ENCODE measurements at places on chromosomes 7 and 10.

- H3K36me3 ChIP-seq: no peaks in the 10 kb centered on the region
- H3K4me3 ChIP-seq: no peak overlapping the region
- H3K4me1 ChIP-seq: no peaks in the 10 kb centered on the region
- no peaks in the 10 kb centered on the region for H3K27me3 ChIP-seq
Observed at GRCh38 chr7:129282865-129283264, 58.0 kb downstream of the AHCYL2 start.

DNA sequence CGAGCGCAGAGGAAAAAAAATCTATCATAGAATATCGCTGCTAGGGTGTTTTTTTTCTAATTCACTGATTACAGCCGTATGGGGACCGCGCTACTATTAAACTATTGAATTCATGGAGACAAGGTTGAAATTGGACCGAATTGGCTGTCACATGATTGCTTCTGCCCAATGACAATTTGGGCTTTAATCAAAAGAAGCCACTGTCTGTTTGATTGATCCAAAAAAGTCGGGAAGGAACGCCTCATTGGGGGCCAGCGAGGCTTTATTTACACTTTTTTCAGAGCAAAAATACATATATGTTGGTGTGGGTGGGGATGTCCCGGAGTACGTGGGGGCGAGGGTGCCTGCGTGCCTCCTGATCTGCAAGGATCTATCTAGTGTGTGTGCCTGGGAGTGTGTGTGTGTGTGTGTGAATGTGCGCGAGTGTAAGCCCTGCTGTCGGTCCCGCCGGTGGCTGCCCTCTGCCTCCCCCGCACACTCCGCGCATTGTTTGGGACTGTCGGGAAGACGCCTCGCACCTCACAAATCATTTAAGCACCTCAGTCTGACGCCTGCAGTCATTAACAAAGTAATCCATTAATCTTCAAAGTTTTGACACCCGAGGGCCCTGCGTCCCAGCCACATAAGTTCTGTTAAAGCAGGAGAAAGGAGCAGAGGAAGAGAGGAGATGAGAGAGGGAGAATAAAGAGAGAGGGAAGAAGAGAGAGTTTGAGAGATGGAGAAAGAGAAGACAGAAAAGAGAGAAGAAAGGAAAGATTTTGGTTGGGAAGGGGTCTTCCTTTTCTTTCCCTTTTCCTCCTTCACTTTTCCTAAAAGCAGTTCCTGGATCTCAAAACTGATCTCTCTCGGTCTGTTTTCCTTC is at the start of gene HOXA2:
Gene HOXA2, minus strand, starts transcription at position 103 of the 862 bp plus-strand sequence. CDS start 183 bp downstream, outside the sequence.
- peaks cover 21% of the 10 kb centered on the region for H3K4me1 ChIP-seq
- H3K4me3 ChIP-seq: no peak within 1 kb of the TSS
- no peaks in the 10 kb centered on the region for H3K27me3 ChIP-seq
- peak; percentile 81 for DNase-seq
- H3K36me3 ChIP-seq: peaks cover 27% of the 10 kb centered on the region

DNA sequence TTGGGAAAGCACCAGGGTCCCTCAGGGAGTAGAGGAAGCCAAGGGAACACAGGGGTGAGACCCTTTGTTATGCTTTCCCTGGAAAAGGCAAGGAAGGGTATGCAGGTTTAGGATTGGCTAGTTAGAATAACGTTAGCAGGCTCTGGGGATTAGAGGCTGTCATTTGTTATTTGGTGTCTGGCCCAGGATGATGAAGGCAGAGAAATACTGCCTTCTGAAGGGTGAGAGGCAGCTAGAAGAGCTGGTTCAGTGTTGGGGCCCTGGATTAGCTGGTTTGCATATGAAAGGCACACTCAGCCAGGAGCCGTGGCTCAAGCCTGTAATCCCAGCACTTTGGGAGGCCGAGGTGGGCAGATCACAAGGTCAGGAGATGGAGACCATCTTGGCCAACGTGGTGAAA is 3.0 kb upstream of the PILRA start:
- H3K4me1 ChIP-seq: no peaks in the 10 kb centered on the region
- no peak overlapping the region for H3K4me3 ChIP-seq
- no peak overlapping the region for H3K27ac ChIP-seq
- H3K36me3 ChIP-seq: no peaks in the 10 kb centered on the region
- H3K27me3 ChIP-seq: no peaks in the 10 kb centered on the region
- DNase-seq: no peak

DNA sequence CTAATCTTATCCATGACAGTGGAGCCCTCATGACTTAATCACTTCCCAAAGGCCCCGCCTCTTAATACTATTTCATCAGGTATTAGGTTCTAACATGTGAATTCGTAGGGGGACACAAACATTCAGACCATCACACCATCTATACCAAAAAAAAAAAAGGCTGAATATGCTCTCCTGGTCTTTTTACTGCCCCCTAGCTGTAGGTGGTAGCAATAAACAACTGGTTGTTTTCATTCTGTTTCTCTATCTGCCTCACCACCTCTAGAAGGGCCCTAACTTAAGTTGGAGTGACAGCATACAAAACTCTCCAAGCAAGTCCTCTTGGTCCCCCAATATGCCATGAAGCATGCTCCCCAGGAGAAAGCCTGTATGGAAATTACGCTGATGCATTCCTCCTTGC is 94.1 kb downstream of the GRM8 start:
- H3K4me1 ChIP-seq: no peaks in the 10 kb centered on the region
- H3K4me3 ChIP-seq: no peak overlapping the region
- H3K27ac ChIP-seq: no peak overlapping the region
- no peaks in the 10 kb centered on the region for H3K27me3 ChIP-seq

DNA sequence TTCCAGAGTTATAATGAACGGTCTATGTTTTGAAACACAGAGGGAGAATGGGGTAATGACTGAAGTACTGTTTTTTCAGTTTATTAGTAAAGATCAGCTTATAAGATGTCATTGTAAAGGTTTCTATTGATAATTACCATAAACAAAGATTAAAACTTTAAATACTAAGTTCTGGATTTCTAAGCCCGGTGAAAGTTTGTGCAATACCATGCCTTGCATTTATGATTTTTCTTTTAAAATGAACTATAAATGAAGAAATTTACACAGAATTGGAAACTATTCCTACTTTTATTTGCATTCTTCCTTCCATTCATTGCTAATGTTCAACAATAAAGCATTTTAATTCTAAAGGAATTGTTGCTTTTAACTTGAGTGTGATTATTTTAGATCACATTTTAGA is 4.9 kb downstream of the MEOX2 start:
- H3K4me3 ChIP-seq: no peak overlapping the region
- no peaks in the 10 kb centered on the region for H3K36me3 ChIP-seq
- peak; percentile 6 for DNase-seq
